ENCODE measurements at places on chromosomes 2 and 18. TPM values are rescaled to one million over a fixed set of nuclear protein-coding genes. Genes with fewer than 3 reads are reported as not detected.

Gene CGREF1
- total RNA-seq, result not detected

Gene STPG4
- not detected for total RNA-seq

Gene GPR75
- 2.5 TPM for total RNA-seq

Gene NHEJ1
- total RNA-seq, result 20.2 TPM

Gene ASB18
- total RNA-seq, result not detected

Gene TMEM237
- 14.5 TPM for total RNA-seq

Gene C2orf66
- total RNA-seq, result not detected

Gene CELF4
- 1.7 TPM for total RNA-seq

Gene HRH4
- total RNA-seq, result not detected

Gene SCN9A
- total RNA-seq, result 7.8 TPM

Gene TMEM131
- total RNA-seq, result 28.5 TPM

Gene FSHR
- not detected for total RNA-seq

Gene BIRC6
- total RNA-seq, result 79.0 TPM

Gene REG1B
- not detected for total RNA-seq

Gene PRSS56
- total RNA-seq, result not detected

Gene RNF152
- 4.6 TPM for total RNA-seq

Gene FBXO36
- 1.6 TPM for total RNA-seq

Gene ZSWIM2
- total RNA-seq, result not detected

Gene RAPH1
- total RNA-seq, result 17.4 TPM

Gene CCDC121
- 5.3 TPM for total RNA-seq

Gene C1QL2
- not detected for total RNA-seq

Gene CRYGB
- not detected for total RNA-seq

Gene TEKT4
- not detected for total RNA-seq

Gene LIMS4
- 7.1 TPM for total RNA-seq

- no peak for DNase-seq
Observed at GRCh38 chr2:28557389-28558131, 61.7 kb downstream of the PLB1 start.

GRCh38 chr2:216118474-216118873 is 9.3 kb downstream of the XRCC5 start:
- DNase-seq, result no peak

- DNase-seq, result peak; percentile 39
Observed at GRCh38 chr18:7117390-7118355, at the start of gene LAMA1. TSS of gene LAMA1 (minus strand) at chr18:7117797. CDS start at chr18:7117720, 77 bp downstream.

DNA sequence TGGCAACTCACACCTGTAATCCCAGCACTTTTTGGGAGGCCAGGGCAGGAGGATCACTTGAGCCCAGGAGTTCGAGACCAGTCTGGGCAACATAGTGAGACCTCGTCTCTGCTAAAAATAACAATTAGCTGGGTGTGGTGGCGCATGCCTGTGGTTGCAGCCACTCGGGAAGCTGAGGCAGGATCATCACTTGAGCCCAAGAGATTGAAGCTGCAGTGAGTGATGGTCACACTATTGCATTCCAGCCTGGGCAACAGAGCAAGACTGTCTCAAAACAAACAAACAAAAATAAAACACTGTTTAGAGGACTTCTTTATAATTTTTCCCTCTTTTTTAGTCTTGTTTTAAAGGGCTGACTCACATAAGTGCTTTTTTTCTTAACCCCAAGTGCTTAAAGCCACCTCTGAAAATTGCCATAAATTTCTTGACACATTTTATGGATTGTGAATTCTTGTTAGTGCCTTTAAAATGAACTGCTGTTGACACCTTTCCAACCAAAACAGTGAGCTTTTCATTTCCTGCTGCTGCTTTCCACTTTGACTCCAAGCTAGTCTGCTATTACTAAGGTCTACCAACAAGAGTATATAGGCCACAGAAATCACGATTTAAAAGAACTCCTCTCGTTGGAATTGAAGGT is 41.7 kb downstream of the CYP20A1 start:
- DNase-seq, result no peak

DNA sequence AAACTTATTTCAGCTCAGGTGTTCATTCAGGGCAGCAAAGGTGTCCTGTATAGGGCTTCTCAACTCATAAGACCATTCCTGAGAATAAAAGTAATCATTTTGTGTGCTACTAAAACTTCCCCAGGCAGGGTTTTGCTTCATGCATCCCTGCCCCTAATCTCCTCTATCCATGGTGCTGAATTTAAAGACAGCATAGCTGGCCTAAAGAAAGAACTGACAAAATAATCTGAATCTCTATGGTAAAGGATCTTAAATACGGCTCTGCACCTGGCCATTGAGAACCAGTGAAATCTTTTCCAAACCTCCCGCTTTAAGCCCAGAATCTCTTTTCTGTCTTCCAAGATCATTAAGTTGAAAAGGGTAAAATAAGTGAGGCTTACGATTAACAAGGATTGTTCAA is 292.1 kb upstream of the KLHL29 start:
- DNase-seq, result no peak

DNA sequence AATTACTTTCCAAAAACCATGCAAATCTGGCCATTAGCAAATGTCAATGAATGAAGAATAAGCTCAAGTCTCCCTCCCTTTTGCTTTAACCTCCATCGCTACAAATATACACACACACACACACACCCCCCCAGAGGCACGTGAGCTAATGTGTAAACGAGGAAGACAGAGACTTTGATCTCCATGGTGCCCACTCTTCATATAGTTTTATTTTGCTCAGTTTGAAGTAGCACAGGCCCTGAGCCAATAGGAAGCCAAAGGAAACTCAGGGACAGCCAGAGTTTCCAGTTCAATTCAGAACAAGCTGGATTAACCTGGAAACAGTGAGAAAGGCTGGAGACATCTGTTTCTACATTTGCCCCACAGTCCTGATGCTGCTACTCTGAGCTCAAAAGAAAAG is 248.4 kb upstream of the MEIS1 start:
- DNase-seq, result peak; percentile 17

GRCh38 chr2:76197842-76198448 is 487.2 kb upstream of the GCFC2 start:
- DNase-seq, result no peak

GRCh38 chr2:139814458-139814857 is 1034.3 kb upstream of the NXPH2 start:
- no peak for DNase-seq

DNA sequence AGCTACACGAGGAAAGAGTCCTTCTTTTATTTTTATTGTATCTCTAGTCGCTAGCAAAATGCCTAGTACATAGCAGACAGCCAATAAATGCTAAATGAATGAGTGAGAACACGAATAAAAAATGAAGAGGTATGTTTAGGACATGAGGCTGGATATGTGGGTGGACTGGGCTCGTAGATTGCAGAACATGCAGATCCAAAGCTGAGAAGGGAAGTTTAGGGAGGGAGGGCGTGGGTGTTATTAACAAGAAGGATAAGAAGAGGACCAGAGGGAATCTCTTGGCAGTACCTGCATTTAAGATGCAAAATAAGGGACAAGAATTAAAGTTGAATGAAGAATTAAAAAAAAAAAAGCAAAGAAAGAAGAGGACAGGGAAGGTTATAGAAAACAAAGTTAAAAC is 161.1 kb downstream of the MAP2 start:
- DNase-seq, result no peak

DNA sequence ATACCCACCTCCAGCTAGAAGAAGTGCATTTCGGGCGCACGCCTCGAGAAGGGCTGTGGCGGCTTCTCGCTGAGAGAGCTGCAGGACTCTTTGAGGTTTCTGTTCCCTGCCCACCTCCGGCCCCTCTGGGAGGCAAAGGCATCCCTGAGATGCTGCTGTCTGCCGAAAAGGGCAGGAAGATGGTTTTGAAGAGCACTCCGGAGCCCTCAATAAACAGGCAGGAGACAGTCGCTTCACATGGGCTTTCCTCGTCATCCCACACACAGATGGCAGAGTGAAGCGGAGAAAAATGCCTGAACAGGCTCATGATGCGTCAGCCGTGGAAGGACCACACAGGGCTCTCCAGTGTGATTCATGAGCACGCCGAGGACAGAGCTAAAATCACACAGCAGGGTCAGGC is 25.4 kb upstream of the GLI2 start:
- DNase-seq, result no peak

DNA sequence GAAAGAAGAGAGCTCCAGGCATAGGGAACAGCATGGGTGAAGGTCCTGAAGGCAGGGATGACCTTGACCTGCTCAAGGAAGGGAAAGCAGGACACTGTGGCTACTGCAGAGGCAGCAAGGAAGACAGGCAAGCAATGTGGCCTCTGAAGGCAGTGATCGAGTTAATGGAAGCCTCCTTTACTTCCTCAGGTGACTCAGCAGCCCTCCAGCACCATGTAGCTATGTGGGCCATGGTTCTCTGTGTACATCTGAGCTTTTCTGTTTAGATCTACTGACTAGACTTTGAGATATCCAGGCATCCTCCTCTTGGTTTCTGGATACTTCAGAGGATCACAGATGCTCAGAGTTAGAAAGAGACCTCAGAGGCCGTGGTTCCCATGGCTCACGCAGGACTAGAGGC is 107.3 kb upstream of the PID1 start:
- no peak for DNase-seq

GRCh38 chr2:18398833-18399232 is 161.6 kb downstream of the RDH14 start:
- DNase-seq, result no peak

- DNase-seq, result no peak
Observed at GRCh38 chr2:207239754-207240494, 74.2 kb upstream of the KLF7 start.

- DNase-seq, result no peak
Observed at GRCh38 chr2:242056785-242057184, 187.3 kb downstream of the RTP5 start.

GRCh38 chr18:77223653-77224052 is 26.0 kb upstream of the GALR1 start:
- DNase-seq, result no peak

DNA sequence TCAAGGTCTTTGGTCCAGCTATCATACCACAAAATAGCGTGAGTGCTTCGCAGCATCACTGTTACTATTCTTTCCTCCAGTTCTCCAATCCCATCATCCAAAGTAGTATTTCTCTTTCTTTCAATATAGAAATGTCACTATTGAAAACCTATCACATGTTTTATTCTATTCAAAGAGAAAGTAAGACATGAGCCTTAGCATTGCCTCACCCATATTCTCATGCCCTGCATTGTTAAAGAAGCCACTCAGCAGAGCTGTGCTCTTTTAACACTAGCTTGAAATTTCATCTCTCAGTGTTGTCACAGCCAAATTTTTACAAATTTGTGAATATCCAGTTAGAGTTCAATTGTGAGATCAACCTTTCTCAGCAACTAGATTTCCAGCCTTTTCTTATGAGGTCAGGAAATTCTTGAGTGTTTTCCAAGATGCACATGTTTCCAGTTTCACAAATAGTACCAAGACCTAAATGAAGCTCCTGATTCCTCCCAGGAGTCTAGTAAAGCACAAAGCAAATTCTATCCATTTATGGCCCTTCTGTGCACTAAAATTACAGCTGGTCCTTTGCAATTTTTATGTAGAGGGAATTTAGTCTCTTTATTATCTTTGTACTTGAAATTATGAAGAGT is 343.7 kb downstream of the SPAG16 start:
- no peak for DNase-seq

GRCh38 chr18:63258749-63259566 is 60.6 kb downstream of the BCL2 start:
- DNase-seq, result no peak

DNA sequence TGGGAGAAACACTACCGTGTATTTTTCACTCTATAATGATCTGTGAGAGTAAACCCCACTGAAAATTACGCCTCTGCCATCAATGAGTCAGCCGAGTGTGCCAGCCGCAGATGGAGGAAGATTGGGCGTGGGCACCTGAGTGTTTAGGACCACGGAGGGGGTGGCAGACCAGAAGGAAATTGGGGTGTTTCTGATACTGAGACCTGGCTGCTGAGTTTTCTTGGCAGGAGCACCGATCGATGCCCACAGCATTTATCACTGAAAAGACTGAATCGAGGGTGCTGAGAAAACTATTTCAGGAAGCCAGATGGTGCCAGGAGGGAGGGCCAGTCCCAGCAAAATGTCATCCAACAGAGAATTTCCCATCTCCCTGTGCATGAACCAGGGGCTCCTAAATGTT is 91.9 kb upstream of the TPO start:
- no peak for DNase-seq

- no peak for DNase-seq
Observed at GRCh38 chr2:6986912-6987361, 69.7 kb downstream of the RNF144A start.

- no peak for DNase-seq
Observed at GRCh38 chr18:10403708-10404107, 50.7 kb upstream of the APCDD1 start.

DNA sequence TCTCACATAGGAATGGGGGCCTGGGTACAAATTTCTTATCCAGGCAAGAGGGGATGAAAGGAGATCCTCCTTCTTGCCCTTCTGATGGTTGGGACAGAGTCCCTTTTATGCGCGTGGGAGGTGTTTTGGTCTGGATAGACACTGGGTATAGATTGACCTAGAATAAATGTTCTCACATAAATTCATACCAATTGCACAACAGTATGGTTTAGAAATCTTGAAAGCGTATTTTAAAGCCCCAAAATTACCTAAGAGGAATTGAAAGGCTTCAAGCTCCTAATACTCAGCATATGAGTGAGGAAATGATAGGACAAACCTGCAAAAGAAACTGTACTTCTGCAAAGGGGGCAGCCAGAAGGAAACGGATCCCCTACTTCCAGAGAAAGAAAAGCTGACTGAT is 2.6 kb upstream of the BCL2 start:
- DNase-seq, result no peak

DNA sequence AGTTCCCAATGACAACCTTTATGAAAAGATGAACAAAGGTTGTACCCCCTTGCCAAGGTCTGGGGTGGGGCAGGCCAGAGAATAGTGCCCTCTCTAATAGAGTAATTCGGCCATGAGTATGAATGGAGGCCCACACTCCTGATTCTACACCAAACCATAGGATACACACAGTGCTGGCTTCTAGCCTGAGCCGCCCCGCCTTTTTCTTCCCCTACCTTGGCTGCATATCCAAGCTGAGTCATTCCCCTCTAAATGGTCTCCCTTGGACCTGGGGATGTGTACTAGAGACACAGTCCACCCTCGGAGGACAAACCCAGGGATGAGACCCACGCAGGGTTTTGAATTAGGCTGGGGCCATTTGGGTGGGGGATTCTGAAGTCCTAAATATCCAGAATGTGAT is 107.2 kb upstream of the CAPN13 start:
- DNase-seq, result no peak

DNA sequence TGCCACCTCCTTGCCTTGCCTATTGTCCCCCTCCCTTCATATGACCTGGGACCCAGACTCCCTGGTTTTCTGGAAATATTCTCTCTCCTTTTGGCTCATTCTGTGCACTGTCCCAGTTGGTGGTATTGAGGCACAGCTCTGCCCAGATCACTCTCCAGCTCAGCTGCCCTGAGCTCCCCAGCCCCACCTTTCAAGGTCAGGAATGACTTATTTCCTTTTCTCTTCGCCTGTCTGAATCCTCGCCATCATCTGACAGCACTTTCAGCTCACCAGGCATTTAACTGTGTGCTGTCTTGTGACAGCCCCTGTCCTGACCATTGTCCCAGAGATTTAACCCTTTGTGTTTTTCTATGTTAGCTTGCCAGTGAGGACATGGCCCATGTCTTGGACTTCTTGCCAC is 133.0 kb downstream of the MSH2 start:
- DNase-seq, result no peak

- no peak for DNase-seq
Observed at GRCh38 chr2:160411955-160412354, 81.7 kb downstream of the RBMS1 start.

Measured in esophagus muscularis mucosa (tissue), 4 donors.